ENCODE measurements at places on chromosomes 16 and 17. TPM values are rescaled to one million over a fixed set of nuclear protein-coding genes. Genes with fewer than 3 reads are reported as not detected.

The YBX2 gene
- polyA plus RNA-seq = 0.22 TPM

The TMEM100 gene
- 2.3 TPM for polyA plus RNA-seq

The TVP23C gene
- polyA plus RNA-seq = 2.7 TPM

DNA sequence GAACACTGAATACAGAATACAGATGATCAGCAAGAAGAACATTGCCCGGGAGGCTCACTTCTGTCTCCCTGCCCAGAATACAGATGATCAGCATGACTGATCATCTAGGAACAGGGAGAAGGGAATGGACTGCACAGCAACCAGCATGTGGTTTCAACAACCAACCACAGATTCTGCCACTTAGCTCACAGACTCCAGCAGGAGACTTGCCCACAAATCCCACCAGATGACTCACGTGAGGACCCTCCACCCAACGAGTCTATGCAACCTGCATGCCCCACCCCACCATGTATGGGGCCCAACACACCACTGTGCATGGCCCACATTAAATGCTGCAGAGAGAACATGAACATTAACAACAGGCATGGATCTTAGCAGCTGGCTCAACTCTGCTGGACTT is 36.1 kb upstream of the ALOX12 start:
- DNase-seq = no peak

GRCh38 chr17:21077281-21077680 is 34.5 kb upstream of the USP22 start:
- no peak for DNase-seq

- DNase-seq = no peak
Measured at GRCh38 chr17:2967515-2967914, 95.9 kb downstream of the OR1D5 start.

- no peak for DNase-seq
Measured at GRCh38 chr16:28213396-28213795, 1.6 kb upstream of the XPO6 start.

DNA sequence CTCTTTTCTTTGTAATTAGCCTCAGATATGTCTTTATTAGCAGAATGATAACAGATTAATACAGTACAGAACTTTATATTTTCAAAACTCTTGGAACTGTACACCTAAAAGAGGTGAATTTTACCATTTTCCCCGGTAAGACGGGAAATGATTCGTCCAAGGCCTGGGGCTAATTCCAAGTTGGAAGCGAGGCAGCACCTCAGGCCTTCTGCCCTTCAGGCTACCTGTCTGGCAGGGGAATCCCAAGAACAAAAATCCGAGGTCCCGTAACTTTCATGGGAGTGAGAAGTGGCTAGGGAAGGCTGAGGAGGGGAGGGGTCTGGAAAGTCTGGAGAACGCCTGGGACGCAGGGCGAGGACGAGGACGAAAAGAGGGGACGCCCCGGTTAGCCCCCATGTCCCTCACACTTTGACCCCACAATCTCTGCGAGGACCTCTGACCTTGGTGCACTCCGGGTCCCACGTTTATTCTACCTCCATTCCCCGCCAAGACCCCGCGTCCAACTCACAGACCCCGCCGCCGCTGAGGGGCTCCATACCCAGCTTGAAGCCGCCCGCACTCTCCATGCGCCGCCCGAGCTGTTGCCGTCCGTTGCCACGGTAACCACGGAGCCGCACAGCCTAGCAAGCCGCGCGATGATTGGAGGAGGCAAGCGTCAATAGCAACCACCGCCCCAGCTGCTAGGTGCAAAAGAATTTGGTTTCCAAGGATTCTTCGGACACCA is at the start of gene HYDIN:
Gene HYDIN, minus strand, starts transcription at position 601 of the 724 bp plus-strand sequence. CDS start 43,827 bp downstream, outside the sequence.
- no peak for DNase-seq

The UMOD gene
- not detected for polyA plus RNA-seq

DNA sequence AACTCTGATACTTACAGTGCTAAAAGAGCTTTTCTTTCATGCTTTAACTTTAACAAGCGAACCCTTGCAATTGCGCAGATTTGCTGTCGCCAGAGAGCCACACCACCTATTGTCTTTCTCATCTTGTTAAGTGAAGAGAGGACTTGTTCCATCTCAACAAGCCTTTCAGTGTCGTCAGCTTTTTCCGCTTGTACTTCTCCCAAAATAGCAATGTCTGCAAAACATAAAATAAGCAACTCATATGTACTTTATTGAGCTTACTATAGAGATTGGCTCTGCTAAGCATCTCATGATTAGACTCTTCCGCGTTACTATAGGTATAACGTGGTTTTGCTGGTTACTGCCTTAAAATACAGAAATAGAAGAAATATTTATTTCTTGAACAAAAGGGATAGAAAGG is 51.9 kb downstream of the ABCA8 start:
- no peak for DNase-seq

- DNase-seq = no peak
Measured at GRCh38 chr17:47864791-47865216, 13.8 kb upstream of the SP6 start.

DNA sequence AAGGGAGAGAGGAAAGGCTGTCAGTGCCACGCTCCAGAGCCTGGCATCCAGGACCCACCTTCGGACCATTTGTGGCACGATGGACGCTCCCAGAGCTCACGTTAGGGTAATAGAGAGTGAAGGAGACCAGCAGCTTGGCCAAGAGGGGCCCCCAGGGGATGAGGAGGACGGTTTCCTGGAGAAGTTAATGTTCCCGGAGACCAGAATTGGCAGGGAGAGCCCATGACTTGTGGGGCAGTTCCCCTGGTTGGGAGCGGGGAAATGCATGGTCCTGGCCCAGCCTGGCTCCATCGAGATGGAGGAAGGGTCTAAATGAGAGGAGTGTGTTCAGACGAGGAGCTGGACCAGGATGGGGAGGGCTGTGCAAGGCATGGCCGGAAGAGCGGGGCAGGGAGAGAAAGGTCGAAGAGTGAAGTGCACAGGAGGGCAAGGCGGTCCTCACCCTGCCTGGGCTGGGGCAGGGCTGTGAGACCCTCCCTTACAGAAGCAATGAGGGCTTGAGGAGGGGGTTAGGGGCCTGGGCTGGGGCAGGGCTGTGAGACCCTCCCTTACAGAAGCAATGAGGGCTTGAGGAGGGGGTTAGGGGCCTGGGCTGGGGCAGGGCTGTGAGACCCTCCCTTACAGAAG is 2.9 kb upstream of the HIC1 start:
- DNase-seq = no peak

The JPT1 gene
- polyA plus RNA-seq = 192 TPM

The ASPSCR1 gene
- polyA plus RNA-seq = 33.7 TPM

DNA sequence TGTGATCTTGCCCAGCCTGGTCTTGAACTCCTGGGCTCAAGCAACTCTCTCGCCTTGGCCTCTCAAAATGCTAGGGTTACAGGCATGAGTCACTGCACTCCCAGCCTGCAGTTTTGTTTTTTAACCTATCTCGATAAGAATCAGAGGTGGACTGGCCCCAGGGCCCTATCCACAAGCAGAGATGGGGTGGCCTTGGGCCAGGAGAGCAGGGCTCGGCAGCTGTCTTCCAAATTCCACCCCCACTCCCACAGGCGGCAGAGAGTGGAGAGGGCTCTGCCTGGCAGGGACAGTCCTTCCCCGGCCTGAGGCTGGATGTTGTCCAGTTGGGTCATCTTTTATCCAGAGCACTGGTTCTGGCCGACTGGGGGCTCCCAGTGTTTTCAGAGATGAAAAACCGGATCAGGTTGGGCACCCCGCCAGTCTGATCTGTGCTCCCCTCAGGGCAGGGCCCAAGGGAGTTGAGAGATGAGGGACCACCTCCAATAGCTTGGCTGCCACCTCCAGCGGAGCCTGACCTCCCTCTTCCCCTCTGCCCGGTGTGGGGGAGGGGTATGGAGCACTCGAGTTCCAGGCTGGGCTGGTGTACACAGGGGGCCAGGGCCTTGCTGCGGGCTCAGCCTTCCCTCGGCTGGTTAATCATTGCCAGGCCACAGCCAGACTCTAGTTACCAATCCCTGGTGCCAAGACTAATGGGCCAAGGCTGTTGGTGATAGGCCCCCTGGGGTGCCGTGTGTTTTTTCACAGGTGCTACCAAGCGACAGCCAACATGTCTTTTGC is 30.3 kb upstream of the MYO15B start:
- no peak for DNase-seq

The SOST gene
- 0.04 TPM for polyA plus RNA-seq

DNA sequence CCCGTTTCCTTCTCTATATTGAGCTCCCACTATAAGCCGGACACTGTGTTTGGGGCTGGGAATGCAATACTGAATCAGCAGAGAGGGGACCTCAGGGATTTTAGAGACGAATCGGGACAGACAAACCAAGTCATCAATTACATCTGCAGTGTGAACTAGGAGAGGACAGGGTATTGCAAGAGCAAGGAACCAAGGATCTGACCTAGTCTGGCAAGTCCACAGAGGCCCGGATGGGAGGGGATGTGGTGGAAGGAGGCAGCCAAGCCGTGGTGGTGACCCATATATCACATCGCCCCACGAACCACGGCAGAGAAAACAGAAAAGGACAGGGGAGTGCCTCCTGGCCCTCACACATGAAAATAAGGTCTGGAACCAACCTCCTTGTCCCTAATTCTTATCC is 28.1 kb upstream of the NXPH3 start:
- DNase-seq = peak; percentile 41

The ST6GALNAC2 gene
- polyA plus RNA-seq = 1.3 TPM

DNA sequence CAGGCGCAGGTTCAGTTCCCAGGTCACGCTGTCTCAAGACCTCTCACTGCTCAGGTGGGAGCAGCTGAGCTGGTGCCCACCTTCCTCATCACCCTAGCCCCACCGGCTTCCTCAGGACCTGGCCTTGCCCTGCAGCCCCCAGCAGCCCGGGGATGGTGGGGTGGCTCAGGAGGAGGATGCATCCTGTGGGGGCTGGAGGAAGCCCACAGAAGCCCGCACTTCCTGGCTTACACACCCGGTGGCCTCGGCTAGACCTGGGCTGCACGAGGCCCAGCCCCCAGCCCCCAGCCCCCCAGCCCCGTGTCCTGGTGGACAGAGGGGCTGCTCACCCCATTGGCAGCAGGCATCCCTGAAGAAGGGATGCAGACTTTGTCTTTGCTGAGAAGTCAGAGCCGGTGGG is 43.4 kb downstream of the BAHCC1 start:
- DNase-seq = no peak

GRCh38 chr16:15752717-15753488 is 102.9 kb downstream of the NDE1 start:
- DNase-seq = no peak

DNA sequence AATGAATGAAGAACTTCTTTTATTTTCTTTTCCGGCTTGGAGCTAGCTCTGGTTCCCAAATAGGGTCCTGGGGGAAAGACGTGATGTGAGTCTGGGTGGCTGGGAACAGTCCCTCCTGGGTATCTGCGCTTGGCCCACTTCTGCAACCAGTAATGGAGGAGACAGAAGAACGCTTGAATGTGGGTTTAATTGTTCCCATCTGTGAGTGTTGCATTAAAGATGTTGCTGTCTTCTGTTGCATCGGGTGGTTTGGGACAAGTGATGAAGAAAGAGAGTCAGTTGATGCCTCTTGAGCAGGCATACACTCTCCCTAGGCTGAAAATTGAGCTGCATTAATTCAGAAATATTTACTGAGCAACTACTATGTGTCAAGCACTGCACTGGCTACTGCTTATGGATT is 511.1 kb downstream of the CDH13 start:
- DNase-seq = no peak

The SLFN12L gene
- polyA plus RNA-seq = 0.39 TPM

The ADAD2 gene
- 2.5 TPM for polyA plus RNA-seq

The TOX3 gene
- not detected for polyA plus RNA-seq

The ATP2C2 gene
- 0.35 TPM for polyA plus RNA-seq

DNA sequence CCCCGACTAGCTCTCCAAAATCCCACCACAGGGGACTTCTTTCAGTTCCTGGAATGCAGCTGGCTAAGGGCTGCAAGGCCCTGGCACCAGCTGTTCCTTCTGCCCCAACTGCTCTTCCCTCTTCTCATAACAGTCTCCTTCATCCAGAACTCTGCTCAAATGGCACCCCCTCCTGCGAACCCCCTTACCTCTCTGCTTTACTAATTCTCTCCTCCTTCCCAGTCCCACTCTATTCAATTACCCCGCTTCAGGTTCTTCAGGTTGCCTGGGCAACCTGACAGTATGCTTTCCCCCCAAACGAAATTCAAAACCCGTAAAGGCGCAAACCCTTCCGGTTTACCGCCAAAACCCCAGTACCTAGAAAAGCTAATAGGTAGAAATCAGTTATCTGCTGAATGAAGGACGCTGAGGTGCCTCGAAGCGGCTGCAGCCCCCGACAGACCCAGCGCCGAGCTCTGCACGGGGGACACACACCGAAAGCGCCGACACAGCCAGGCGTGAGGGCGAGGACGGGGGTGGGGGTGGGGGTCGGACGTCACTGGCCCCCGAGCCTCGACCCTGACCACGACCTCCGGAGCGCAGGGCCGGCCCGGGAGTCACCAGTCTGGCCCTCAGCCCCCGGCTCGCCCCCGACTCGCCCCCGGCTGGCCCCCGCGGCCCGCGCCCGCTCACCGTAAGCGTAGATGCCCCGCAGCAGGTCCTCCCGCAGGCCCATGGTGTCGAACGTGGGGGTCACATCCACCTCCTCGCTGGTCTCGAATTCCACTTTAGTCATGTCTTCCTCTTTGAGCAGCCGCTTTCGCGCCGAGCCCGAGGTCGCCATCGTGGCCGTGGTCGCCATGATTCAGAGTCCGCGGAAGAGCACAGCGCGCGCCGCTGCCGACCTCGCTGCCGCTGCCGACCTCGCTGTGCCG is 550 bp downstream of the EIF4A3 start:
- no peak for DNase-seq

The IGF2BP1 gene
- polyA plus RNA-seq = 0.17 TPM

- DNase-seq = no peak
Measured at GRCh38 chr17:79814127-79814973, 17.5 kb upstream of the CBX8 start.

DNA sequence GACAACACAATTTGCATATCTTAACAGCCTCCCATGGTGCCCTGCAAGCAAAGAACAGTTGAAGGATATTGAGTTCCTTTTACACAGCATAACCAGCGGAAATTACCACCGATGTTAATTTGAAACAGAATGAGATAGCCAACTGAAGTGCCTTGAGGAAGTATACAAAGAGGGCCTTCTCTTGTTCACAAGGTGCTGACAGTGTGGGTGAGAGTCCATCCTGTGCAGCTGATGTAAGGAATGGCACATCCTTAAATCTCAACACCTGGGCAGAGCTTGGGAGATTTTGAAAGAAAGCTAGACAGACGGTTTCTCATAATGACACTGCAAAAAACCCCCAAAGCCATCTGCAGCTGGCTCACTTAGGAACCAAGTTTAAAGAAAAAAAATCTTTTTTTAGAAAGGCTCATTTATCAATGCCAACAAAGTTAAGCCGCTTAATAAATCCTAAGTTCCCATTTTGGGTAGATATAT is 818.6 kb downstream of the KCNJ2 start:
- no peak for DNase-seq

GRCh38 chr17:19513897-19514488 is 19.7 kb upstream of the SLC47A1 start:
- peak; percentile 84 for DNase-seq

- no peak for DNase-seq
Measured at GRCh38 chr16:54207837-54208236, 78.8 kb downstream of the IRX3 start.

- DNase-seq = no peak
Measured at GRCh38 chr16:19680881-19681340, 37.1 kb downstream of the KNOP1 start.
